Stimulated activated CD8-positive, alpha-beta memory T cell treated with anti-CD3 and anti-CD28 coated beads, Interleukin-7, amount 100 ng/mL, for 1 hour (primary cell): ENCODE measurements at places on chromosomes 3 and 15.

- DNase-seq, result no peak
Observed at GRCh38 chr3:134753999-134754742, 40.9 kb upstream of the EPHB1 start.

DNA sequence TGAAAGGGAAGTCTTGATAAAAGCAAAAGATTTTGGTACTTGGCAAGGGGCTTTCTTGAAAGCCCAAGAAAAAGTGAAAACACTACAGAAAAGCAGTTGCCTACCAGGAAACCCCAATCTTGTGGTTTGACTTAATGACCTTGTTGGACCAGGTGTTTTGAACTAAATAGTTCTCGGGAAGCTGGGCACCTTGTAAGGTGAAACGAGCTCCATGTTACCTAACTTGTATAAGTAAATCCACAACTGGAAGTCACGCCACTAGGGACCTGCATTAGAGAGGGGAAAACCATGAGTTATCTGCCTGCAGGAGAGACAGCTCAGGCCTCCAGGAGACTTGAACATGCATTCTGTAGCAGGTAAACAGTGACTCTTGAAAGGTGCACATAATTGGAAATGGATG lies 88.2 kb downstream of the GMPS start:
- DNase-seq, result no peak

DNA sequence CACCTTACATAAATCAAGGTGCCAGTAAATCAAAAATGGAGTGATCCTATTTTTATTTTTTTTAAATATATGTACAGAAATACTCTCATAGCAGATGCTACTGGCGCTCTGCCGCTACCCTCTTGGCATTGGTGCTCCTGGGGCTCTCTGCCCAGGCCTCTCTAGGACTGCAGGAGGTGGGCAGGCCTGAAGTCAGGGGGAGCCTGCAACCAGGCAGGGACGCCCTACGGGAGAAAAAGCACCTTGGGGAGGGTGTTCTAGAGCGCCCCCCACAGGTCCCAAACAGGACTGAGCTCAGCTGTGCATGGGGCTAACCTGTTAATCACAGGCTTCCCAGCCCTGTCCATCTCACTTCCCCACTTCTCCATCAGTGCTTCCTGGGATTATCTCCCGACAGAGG lies 192.5 kb downstream of the SHQ1 start:
- DNase-seq, result no peak

DNA sequence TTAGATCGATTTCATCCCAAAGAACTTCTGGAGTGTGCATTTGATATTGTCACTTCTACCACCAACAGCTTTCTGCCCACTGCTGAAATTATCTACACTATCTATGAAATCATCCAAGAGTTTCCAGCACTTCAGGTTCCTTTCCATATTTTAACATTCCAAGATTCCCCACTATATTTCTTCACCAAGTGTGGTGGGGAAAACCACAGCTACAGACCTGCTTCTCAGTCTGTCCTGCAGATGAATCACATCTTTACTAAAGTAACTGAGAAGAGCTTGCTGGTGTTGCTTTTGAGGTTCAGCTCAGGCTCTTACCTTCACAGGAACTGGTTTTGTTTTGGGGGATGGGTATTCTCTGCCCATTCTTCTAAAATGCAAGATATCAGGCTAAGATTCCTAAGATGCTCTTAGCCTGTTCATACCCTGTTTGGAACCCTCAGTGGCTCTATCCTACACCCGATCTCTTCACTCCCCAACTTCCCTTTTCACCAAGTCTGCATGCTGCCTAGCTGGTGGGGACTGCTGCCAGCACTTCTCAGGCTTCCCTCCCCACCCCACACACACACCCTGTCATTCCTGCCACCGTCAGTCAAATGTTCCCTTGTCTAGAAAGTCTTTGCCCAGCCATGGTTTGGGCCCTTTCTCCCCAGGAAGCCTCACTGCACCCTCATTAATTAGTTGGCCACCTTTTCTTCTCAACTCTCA lies 30.8 kb downstream of the SRP14 start:
- no peak for DNase-seq

GRCh38 chr15:33124811-33125210 lies 69.7 kb downstream of the FMN1 start:
- no peak for DNase-seq

DNA sequence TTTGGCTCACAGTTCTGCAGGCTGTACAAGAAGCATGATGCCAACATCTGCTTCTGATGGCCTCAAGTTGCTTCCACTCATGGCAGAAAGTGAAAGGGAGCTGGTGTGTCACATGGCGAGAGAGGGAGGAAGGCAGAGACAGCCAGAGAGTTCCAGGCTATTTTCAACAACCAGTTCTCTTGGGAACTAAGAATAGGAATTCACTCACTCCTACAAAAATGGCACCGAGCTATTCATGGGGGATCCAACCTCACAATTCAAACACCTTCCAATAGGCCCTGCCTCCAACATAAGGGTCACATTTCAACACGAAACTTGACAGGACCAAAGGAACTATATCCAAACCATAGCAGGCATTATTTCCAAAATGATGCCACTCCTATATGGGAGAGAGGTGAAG lies 299.5 kb upstream of the TGFBR2 start:
- no peak for DNase-seq

- no peak for DNase-seq
Observed at GRCh38 chr3:23712656-23713559, 92.8 kb upstream of the UBE2E1 start.

- DNase-seq, result no peak
Observed at GRCh38 chr3:24725514-24726255, 231.0 kb upstream of the THRB start.

DNA sequence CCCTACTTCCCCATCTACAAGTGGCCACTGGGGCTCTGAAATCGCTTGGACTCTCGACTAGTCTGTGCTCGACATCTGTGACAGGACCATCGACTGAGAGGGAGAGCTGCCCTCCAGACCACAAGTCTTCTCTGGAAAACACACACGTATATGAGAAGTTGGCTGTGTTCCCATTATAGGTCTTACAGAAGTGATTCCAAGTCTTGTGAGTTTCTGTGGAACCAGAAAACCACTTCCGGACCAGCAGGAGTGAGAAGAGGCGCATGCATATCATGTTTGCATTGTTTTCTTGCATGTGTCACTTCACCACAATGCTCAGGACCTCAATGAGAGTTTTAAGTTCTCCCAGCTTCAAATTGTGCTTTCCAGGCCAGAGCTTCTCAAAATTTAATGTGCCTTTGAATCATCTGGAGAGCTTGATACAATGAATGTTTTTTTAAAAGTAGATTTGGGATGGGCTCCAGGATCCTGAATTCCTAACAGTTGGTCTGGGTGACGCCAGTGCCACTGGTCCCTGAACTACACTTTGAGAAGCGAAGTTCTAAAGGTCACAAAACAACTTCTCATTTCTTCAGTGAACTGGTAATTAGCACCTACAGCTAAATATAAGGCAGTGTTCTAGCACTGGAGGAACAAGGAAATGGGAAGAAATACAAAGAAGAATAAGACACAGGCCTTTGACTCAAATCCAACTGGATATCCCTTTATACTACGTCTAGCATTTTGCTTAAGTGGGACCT lies 15.7 kb downstream of the LIPC start:
- no peak for DNase-seq

- DNase-seq, result no peak
Observed at GRCh38 chr3:195200010-195200822, 70.7 kb downstream of the XXYLT1 start.

DNA sequence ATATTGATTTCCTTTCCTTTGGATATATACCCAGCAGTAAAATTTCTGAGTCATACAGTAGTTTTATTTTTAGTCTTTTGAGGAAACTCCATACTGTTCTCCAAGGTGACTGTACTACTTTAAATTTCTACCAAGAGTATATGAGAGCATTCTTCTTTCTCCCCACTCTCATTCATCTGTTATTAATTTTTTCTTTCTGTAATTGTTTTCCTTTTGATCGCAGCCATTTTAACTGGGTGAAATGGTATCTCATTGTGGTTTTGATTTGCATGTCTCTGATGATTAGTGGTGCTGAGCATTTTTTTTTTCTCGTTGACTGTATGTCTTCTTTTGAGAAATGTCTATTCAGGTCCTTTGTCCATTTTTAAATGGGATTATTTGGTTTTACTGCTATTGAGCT lies 18.3 kb upstream of the VGLL3 start:
- no peak for DNase-seq

DNA sequence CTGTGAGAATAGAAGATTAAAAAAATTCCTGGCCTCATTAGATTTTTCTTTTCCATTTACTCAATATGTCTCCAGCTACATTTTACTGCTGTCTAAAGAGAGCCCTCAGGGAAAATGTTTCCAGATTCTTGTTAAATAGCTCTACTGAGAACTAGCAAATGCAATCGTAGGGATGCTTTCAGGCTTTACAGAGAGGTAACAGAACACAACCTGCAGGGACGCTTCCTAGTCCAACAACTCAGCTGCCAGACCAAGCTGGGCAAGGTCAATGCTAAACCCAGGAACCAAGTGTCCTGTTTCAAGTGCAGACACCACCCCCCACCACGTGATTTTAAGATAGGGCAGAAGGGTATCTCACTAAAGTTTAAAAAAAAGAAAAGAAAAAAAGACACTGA lies 25.2 kb downstream of the ARHGEF3 start:
- DNase-seq, result no peak

DNA sequence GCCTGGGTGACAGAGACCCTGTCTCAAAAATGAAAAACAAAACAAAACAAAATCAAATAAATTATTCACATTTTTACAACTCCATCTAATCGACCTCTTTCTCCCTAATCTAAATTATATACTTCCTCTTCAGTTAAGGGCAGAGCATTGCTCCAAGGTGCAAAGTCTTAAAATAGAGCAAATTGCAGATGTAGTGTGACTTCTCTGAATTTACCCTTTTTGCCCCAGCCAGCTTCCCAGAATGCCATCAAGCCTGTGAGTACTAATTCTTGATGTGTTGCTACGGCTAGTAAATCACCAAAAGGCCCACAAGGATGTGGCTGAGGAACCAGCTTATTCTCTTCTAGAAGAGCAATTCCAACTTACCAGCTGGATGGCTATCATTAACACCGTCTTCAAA lies 53.4 kb upstream of the PPIB start:
- no peak for DNase-seq

DNA sequence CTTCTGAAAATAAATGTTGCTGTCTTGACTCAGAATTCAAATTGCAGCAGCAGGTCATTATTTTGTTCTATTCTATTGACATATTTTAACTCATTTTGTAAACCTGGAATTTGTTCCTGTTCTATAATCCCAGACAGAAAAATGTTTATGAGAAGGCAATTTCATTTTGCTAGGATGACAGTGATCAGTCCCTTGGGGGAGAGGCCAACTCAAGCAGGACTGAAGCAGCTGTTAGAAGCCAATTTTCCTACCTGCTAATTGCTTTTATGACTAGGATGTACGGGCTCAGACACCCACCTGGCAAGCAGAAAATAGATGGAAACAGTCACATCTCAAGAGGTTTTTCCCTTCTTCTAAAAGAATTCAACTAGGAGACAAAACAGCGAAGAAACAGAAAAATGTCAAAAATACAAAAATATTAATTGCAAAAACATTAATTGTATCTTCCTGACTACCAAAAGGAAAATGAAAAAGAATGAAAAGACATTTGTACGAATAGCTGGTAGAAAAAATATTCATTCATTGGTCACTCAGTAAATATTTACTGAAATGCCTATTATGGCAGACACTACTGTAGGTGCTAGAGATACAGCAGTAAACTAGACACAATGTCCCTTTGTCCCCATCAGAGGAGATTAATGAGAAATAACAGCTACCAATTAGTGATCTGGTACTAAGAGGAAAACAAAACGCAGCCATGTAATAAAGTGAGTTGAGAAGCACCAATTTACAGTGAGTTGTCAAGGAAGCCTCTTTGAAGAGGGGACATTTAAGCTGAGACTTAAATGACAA lies 73.5 kb downstream of the PEAK1 start:
- no peak for DNase-seq

DNA sequence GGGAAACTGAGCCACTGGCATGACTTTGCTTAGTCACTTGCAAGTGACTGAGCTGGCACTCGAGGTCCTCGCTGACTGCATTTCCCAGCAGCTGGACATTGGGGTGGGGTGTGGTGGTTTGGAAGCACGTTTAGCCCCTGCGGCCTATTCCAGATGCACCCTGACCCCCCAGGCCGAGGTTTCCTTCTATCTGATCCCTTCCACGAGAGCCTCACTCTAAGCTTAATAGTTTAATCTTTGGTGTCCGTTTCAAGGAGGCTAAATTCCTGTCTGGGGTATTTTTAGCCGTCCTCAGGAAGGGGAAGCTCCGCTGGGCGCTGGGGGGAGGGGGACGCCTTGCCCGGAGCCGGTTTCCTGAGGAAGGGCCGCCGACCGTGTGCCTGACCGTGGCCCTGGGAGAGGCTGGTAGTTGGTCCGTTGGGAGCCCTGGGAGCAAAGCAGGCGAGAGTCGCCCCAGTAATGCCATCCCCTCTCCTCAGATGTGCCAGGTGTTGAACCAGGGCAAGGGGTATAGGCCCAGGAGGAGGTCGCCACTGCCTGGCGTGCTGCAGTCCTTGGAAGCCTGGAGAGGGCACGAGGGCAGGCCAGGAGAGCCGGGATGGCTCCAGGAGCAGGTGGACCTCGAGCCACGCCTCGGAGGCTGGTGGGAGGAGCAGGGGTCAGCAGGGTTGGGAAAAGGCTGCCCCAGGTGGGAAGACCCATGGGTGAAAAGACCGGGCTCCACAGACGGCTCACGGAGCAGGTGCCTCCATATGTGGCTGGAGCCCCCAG lies 37.2 kb downstream of the IDH2 start:
- no peak for DNase-seq

DNA sequence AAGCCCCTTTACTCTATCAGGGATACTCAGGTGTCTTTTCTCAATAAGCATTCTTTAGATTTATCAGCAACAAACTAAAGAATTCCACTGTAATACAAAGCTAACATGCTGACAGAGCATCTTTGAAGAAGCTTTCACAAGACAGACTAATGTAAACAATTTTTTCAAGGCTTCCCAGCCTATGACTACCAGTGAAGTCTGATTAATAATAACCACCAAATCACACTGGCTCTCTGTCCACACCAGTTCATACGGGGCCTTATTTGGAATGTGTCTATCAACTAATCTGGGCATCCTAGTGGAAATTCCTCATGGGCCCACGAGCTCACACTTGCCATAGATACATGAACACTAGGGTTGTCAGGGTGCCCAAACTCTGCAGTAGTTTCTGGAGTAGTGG lies 84.5 kb downstream of the EFL1 start:
- no peak for DNase-seq

- no peak for DNase-seq
Observed at GRCh38 chr3:15241341-15241740, 35.3 kb downstream of the CAPN7 start.
